ENCODE measurements at places on chromosomes 12 and 14.

- DNase-seq, result no peak
Observed at GRCh38 chr12:50803230-50803875, 39.4 kb upstream of the TMPRSS12 start.

DNA sequence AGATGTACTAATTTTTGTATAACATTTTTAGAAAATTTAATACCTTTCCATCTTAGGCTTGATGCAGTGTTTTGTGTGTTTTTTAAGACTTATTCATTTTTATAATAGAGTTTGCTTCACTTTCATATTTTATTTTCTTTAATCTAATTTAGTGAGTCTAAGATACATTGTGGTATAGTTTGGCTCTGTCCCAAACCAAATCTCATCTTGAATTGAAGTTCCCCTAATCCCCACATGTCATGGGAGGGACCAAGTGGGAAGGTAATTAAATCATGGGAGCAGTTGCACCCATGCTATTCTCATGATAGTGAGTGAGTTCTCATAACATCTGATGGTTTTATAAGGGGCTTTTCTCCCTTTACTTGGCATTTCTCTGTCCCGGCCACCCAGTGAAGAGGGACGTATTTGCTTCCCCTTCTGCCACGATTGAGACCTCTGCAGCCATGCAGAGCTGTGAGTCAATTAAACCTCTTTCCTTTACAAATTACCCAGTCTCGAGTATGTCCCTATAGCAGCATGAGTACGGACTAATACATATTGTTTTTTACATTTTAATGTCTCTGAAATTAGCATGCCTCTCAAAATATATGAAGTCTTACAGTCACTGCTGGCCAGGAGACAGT lies 34.9 kb downstream of the GABARAPL1 start:
- DNase-seq, result no peak

DNA sequence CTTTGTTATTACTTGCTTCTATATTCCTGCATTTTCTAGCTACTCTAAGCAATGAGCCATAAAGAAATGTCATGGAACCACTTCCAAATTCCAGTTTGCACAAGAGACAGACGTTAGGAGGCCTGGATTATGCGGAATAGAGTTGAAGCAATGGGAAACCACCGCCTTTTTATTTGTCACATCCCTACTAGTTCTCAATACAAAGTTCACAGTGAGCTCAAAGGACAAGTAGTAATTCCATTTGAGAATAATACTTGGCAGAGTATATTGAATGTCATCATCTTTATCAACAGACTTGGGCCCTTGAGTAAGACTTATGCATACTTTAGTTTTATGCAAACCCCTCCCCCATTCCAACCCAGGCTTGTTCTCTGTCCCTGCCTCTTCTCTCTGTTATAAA lies 3.7 kb upstream of the SLC15A5 start:
- no peak for DNase-seq

DNA sequence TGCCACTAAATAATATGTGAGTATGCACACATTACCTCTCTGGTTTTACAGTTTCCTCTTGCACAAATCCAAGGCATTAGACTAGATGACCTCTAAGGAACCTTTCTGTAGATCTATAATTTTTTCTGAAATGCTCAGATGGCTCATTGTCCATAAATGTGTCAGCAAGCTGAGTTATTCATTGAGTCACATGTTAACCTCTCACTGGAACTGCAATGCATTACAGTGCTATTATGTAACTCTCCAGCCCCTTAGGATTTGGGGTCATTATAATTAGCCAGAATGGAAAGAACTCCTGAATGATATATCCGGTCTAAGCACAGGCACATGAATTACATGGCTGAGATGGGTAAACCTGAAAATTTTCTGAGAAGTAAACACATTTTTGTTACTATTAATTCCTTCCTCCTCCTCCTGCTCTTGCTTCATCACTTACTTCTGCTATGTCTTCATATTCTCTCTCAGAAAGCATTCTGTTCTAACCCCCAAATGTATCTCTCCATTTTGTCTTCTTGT lies 20.3 kb upstream of the DRAM1 start:
- DNase-seq, result no peak

GRCh38 chr12:53995378-53996239 lies 4.4 kb upstream of the HOXC9 start:
- DNase-seq, result no peak

- no peak for DNase-seq
Observed at GRCh38 chr14:88089445-88089844, 84.5 kb downstream of the GPR65 start.

GRCh38 chr12:114409852-114410600 lies 4.1 kb upstream of the TBX5 start:
- DNase-seq, result no peak

DNA sequence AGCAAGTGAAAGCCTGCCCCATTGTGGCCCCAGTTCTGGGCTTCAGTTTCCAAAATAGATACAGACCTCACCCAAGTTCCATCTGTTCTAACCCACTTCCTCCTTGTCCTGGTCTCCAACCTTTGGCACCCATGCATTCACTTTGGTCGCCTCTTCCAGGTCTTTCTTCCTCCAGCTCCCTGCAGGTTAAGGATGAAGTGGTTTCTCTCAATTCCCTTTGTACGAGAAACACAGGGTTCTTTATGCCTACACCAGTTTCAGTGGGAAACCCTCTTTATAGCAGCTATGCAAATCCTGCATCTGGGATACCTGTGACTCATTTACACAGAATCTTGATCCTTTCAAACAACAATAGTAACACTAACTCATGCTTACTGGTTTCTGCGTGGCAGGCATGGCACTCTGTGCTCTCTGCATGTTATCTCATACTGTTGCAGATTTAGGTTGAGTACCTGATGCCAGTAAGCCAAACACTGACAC lies 110.6 kb upstream of the AMIGO2 start:
- DNase-seq, result no peak

GRCh38 chr12:125194987-125195386 lies 129.8 kb downstream of the AACS start:
- no peak for DNase-seq

DNA sequence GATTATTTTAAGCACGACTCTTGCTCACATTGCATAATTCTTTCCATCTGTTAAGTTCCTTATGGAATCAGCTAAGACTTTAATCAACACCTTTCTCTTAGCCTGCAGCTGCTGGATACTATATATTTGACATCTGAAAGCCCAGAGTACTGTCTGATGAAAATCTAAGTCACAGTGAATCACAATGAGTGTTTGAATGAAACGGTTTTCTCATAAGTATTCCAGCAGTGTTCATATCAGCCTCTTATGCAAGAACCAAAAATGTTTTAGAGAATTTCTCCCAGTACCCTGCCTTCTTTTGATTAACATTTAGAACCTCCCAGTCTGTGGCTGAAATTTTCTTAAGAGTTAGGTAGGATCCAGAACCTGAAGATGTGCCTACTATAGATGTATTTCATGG lies 55.6 kb downstream of the FRMD6 start:
- DNase-seq, result no peak

- DNase-seq, result no peak
Observed at GRCh38 chr12:33795536-33795935, 226.8 kb upstream of the ALG10 start.

- DNase-seq, result no peak
Observed at GRCh38 chr12:27859648-27860047, 79.6 kb upstream of the MANSC4 start.

GRCh38 chr14:70525691-70526090 lies 9.1 kb downstream of the ADAM20 start:
- no peak for DNase-seq

GRCh38 chr12:56630180-56630632 lies at the start of gene BAZ2A:
TSS of gene BAZ2A (minus strand) at chr12:56630326. CDS start at chr12:56617530, 12,796 bp downstream.
- DNase-seq, result peak; percentile 58

Measured in activated naive CD4-positive, alpha-beta T cell (primary cell).